ENCODE measurements at places on chromosomes 5 and 9.
A peak's percentile ranks its signal among the peaks of the same experiment; 100 is the strongest.

GRCh38 chr9:91163773-91164471 lies 197.8 kb downstream of the AUH start:
- peak; percentile 85 for DNase-seq
- peak overlapping the region; percentile 95 for H3K27ac ChIP-seq
- peak overlapping the region; percentile 81 for H3K4me3 ChIP-seq
- peaks cover 75% of the 10 kb centered on the region for H3K4me1 ChIP-seq
- no peaks in the 10 kb centered on the region for H3K27me3 ChIP-seq

DNA sequence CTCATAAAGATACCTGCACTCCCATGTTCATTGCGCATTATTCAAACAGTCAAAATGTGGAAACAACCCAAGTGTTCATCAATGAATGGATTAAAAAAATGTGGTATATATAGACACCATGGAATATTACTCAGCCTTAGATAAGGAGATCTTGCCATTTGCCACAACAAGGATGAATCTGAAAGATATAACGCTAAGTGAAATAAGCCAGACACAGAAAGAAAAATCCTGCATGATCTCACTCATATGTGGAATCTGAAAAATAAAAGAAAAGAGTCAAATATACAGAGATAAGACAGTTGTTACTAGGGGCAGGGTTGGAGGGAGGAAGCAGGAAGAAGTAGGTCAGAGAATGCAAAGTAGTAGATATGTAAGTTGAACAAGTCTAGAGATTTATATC lies 17.6 kb upstream of the SLIT3 start:
- no peak overlapping the region for H3K4me3 ChIP-seq
- DNase-seq, result no peak
- no peaks in the 10 kb centered on the region for H3K36me3 ChIP-seq
- H3K4me1 ChIP-seq, result no peaks in the 10 kb centered on the region
- H3K27ac ChIP-seq, result no peak overlapping the region
- peaks cover 10% of the 10 kb centered on the region for H3K27me3 ChIP-seq

DNA sequence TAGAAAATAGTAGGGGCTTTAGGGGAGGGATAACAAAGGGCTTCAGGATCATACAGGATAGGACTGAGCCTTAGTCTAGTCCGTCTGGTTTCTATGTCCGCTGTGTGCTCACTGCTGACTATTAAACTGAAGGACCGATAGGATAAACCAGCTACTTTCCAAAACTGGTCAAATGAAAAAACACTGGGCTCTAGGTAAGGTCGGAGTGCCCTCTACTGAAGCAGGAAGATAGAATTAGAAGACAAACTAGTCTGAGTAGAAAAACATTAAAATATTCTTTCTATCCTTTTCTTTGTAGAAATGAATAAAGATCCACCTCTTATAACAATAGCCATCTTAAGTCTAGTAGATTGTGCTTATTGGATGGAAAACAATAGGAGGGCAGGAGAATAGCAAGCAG lies 133.6 kb downstream of the CEMIP2 start:
- no peak overlapping the region for H3K27ac ChIP-seq
- H3K4me3 ChIP-seq, result no peak overlapping the region
- peaks cover 4% of the 10 kb centered on the region for H3K36me3 ChIP-seq
- peaks cover 2% of the 10 kb centered on the region for H3K27me3 ChIP-seq

- peak overlapping the region; percentile 23 for H3K27ac ChIP-seq
- H3K4me1 ChIP-seq, result peaks cover 56% of the 10 kb centered on the region
- DNase-seq, result no peak
- H3K4me3 ChIP-seq, result no peak overlapping the region
- H3K36me3 ChIP-seq, result peaks cover 67% of the 10 kb centered on the region
Measured at GRCh38 chr5:68299575-68299974, 84.0 kb downstream of the PIK3R1 start.

GRCh38 chr9:76634356-76635054 lies 129.7 kb upstream of the PCA3 start:
- no peaks in the 10 kb centered on the region for H3K27me3 ChIP-seq
- H3K36me3 ChIP-seq, result peaks cover 5% of the 10 kb centered on the region
- H3K4me3 ChIP-seq, result no peak overlapping the region
- no peak for DNase-seq

- no peak overlapping the region for H3K4me3 ChIP-seq
- no peak for DNase-seq
- peaks cover 16% of the 10 kb centered on the region for H3K4me1 ChIP-seq
- peaks cover 45% of the 10 kb centered on the region for H3K36me3 ChIP-seq
Measured at GRCh38 chr5:80805038-80805437, 150.3 kb upstream of the DHFR start.

- no peaks in the 10 kb centered on the region for H3K4me1 ChIP-seq
- H3K27me3 ChIP-seq, result no peaks in the 10 kb centered on the region
- H3K4me3 ChIP-seq, result no peak overlapping the region
- no peaks in the 10 kb centered on the region for H3K36me3 ChIP-seq
Measured at GRCh38 chr9:108688051-108688450, 167.7 kb downstream of the ACTL7B start.

- no peak for DNase-seq
- no peaks in the 10 kb centered on the region for H3K27me3 ChIP-seq
- H3K36me3 ChIP-seq, result no peaks in the 10 kb centered on the region
- H3K4me1 ChIP-seq, result no peaks in the 10 kb centered on the region
Measured at GRCh38 chr9:101791938-101792337, 53.5 kb upstream of the GRIN3A start.

DNA sequence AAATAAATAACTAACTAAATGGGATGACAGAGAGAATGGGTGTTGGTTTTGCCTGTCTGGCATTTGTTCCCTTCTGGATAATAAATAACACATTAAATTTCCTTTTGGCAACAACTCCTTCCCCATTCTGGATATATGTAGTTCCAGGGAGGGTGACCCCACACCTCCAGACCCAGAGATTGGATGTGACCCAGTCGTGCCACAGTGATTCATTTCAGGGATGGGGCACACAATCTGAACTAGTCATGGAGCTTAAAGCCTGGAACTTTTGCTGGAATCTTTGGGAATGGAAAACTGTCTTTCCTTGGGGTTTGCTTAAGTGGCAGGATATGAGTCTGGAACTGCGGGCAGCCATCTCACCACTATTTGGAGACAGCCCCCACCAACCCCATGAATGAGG lies 11.3 kb downstream of the KLF9 start:
- no peak overlapping the region for H3K27ac ChIP-seq
- H3K4me1 ChIP-seq, result peaks cover 56% of the 10 kb centered on the region
- H3K27me3 ChIP-seq, result no peaks in the 10 kb centered on the region
- peaks cover 5% of the 10 kb centered on the region for H3K36me3 ChIP-seq

GRCh38 chr5:113203916-113204315 lies 227.3 kb downstream of the DCP2 start:
- no peaks in the 10 kb centered on the region for H3K27me3 ChIP-seq
- no peak overlapping the region for H3K4me3 ChIP-seq
- H3K36me3 ChIP-seq, result no peaks in the 10 kb centered on the region
- DNase-seq, result no peak

DNA sequence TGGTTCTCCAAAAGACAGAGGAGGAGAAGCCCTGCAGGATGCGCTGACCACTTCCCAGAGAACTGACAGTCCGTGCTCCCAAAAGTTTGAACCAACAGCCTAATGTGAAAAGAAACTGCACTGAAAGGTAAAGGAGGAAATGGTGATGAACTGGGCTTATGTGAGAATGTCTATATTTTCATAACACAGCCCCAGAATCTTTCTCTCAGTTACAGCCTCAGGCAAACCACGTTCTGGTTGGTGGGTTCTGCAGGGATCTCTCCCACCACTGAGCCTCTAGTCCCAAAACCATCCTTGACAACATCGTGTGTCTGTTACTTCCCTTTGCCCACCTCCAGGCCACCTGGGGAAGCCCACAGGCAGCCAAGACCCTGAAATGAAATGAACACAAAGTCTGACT lies 23.9 kb downstream of the SPARC start:
- DNase-seq, result no peak
- H3K4me3 ChIP-seq, result no peak overlapping the region
- peaks cover 13% of the 10 kb centered on the region for H3K4me1 ChIP-seq
- H3K27ac ChIP-seq, result no peak overlapping the region

DNA sequence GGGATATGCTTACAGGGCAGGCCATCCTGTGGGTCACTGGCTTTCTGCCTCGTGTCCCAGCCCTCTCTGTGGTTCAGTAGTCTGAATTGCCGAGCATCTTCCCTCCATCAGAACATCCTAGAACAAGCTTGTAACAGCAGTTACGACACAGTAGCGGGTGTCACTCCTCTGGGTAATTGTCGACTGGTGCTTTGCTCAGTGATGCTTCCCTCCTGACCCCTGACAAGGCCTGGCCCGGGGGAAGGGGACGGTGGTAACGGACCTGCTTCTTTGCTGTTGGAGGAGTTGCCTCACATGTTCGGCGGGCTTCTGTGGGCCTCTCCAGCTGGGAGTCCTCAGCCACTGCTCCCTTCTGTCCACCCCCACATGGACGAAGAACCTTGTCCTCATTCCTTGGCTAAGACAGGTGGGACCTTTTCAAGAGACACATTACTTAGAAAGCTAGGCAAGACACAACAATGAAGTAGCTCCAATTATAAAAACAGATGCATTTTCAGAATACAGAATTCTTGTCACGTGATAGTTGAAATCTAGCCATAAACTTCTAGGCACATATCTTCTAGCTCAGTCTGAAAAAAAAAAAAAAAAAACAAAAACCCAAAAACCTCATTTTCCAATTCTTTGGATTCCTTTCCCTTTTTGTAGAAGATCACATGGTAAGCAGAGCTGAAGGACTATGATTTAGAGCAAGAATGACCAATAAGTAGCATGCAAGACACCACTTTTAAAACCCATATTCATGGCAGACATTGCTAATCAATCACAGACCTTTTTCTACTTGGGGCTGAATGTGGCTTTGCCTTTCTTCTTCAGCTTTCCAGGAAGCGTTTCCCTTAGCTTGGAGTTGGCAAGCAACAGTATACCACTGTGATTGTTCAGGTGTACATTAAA lies 25.0 kb downstream of the HMCN2 start:
- H3K4me3 ChIP-seq, result no peak overlapping the region
- H3K27ac ChIP-seq, result no peak overlapping the region
- H3K36me3 ChIP-seq, result no peaks in the 10 kb centered on the region
- no peak for DNase-seq

DNA sequence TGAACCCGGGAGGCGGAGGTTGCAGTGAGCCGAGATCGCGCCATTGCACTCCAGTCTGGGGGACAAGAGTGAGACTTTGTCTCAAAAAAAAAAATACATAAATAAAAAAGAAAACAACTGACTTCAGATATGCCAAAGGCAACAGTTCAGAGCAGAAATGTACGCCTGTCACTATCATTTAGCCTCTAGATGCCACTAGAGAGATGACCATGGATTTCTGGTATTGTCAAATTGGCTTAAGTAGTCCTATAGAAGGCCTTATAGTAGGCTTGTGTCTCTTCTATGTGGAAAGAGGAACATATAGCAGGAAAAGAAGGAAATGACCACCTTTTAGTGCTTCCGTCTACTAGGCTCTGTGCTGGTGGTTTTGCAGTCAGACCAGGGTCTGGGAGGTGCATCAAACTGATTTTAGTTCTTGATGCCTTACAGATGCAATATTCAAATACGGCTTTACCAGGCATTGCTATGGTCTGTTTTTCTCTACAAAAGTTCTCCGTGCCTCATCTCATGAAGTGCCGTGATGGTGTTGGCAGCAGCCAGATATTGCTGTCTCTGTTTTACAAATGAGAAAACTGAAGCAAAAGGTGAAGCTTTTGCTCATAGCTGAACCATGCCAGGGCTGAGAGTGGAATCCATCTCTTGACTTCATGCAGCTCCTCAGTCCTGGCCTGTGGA lies 17.2 kb downstream of the AGXT2 start:
- H3K27ac ChIP-seq, result no peak overlapping the region
- H3K36me3 ChIP-seq, result no peaks in the 10 kb centered on the region
- H3K27me3 ChIP-seq, result peaks cover 33% of the 10 kb centered on the region
- H3K4me1 ChIP-seq, result no peaks in the 10 kb centered on the region
- DNase-seq, result no peak
- no peak overlapping the region for H3K4me3 ChIP-seq

- H3K36me3 ChIP-seq, result no peaks in the 10 kb centered on the region
- H3K27ac ChIP-seq, result peak overlapping the region; percentile 78
- peak; percentile 73 for DNase-seq
- H3K27me3 ChIP-seq, result no peaks in the 10 kb centered on the region
- H3K4me1 ChIP-seq, result peaks cover 72% of the 10 kb centered on the region
- H3K4me3 ChIP-seq, result peak overlapping the region; percentile 30
Measured at GRCh38 chr5:126446498-126447224, 23.5 kb downstream of the GRAMD2B start.

DNA sequence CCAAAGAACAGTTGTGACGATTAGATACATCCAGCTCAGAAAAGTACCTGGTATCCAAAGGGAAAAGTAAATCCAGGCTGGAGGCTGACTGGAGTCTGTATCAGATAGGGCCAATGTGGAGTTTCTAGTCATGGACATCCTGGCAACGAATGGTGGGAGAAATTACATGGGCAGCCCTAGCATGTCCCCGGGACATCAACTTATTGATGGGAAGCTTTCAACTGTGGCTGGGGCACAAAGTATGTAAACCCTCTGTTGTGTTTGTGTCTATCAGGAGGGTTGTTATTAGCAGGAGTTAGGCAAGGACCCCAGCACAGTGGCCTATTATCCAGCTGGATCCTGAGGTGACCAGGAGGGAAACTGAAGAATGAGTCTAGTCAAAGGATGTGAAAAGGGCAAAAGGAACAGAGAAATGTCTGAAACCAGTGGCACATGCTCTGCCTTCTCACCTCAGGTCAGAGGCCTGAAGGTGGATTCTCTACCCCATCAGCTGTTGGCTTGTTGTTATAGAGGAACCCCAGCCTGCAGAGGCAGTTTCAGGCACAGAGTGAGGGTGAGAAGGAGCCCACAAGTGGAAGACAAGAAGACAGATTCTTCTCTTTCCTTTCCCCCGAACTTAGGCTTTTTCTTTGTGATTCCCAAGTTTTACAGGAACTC lies 19.9 kb downstream of the IFNW1 start:
- H3K27me3 ChIP-seq, result peaks cover 33% of the 10 kb centered on the region
- H3K36me3 ChIP-seq, result no peaks in the 10 kb centered on the region
- DNase-seq, result no peak
- H3K4me3 ChIP-seq, result no peak overlapping the region

- no peak overlapping the region for H3K4me3 ChIP-seq
- H3K27ac ChIP-seq, result no peak overlapping the region
- DNase-seq, result no peak
- H3K36me3 ChIP-seq, result no peaks in the 10 kb centered on the region
- H3K4me1 ChIP-seq, result no peaks in the 10 kb centered on the region
- no peaks in the 10 kb centered on the region for H3K27me3 ChIP-seq
Measured at GRCh38 chr5:17910318-17910717, 276.1 kb downstream of the TAF11L14 start.

DNA sequence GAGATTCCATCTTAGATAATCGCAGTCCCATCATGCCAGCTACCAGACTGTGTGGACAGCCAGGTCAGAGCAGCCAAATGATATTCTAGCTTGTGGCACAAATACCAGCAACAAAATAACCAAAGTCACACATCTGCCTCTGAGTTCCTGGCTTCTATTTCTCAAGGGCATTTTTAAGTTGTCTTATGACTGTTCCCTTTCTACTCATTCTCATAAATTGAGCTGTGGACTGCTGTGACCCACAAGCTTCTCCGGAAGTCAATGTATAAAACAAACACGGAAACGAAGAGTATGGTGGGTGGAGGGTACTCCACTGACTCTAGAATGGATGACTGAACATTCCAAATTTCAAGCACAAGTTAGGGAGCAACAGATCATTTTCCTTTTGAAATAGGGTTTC lies 43.9 kb downstream of the PDCD1LG2 start:
- H3K27me3 ChIP-seq, result no peaks in the 10 kb centered on the region
- peaks cover 36% of the 10 kb centered on the region for H3K36me3 ChIP-seq
- peaks cover 37% of the 10 kb centered on the region for H3K4me1 ChIP-seq
- DNase-seq, result no peak
- H3K27ac ChIP-seq, result peak overlapping the region; percentile 61

- DNase-seq, result no peak
- H3K27ac ChIP-seq, result no peak overlapping the region
- H3K36me3 ChIP-seq, result peaks cover 2% of the 10 kb centered on the region
- H3K4me3 ChIP-seq, result no peak overlapping the region
- H3K27me3 ChIP-seq, result no peaks in the 10 kb centered on the region
Measured at GRCh38 chr5:142920849-142921612, 150.9 kb downstream of the ARHGAP26 start.
